ENCODE measurements at places on chromosomes 6 and 20.

- DNase-seq: no peak
Measured at GRCh38 chr6:7921046-7921445, 10.5 kb upstream of the TXNDC5 start.

GRCh38 chr6:124755321-124755720 lies 206.9 kb upstream of the RNF217 start:
- no peak for DNase-seq

DNA sequence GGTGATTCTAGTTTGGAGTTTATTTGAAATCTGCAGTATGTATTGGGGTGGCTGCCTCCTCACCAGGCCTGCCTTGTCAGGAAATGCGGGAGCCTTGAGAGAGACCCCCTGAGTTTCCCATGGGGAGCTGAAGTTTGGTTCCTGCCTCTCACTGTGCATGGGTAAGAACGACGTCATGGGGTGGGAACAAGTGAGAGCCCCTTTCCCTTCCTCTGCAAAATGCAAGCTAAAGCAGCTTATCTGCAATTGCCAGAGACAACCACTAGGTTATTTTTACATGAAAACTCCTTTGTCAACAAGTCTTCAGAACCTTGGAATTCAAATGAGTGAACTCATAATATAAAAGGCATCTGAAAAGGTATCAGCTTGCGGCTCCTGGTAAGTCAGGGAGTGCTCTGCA lies 58.4 kb downstream of the TMEM170B start:
- no peak for DNase-seq

DNA sequence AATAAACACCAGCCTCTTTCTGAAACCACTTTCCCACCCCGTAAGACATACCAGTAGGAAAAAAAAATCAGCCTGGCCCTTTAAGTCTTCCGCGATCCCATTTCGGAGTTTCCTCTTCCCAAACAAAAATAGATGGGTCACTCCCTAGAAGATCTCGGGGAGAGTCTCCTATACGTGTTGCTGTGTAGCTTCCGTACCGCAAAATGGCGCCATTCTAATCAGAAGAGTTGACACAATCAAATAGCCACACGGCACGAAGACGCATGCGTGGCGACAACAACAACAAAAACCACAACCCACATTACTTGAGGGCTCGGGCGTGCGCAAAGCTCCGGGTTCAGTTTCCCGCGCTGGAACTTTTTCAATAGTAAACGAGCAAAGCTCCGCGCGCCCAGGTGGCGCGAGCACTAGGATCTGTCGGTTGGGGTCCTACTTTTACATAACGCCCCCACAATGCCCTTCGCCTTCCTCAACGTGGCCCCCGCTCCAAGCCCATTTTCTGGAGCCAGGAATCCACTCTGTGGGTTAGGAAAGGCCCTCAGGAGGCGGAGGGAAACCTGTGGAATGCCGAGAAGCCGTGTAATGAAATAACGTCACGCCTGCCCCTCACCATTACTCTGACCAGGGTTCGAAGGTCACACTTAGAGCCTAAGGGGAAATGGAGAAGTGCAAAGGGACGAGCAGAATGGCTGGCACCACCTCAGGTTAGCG lies at the start of gene GPANK1:
Gene GPANK1, minus strand, starts transcription at position 208 of the 711 bp plus-strand sequence. CDS start 519 bp downstream, outside the sequence.
- DNase-seq: peak; percentile 92

GRCh38 chr6:26275663-26276062 lies 89.3 kb upstream of the BTN3A2 start:
- peak; percentile 25 for DNase-seq

DNA sequence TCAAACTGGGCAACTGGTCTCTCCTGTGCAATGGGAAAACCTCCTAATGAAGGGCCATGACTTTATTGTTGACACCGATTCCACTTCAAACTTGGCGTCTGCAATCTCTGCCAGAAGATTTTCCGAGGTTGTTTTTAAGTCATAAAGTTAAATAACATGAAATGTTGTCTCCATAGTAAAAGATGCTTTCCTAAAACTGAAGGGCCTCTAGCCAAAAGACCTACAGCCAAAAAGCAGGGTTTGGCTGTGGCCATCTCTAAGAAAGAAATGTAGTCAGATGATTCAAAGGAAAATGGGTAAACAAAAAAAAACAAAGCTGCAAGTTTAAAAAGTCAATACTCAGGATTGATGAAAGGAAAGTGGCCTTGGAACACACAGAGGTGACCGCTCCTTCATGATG lies 14.1 kb downstream of the CD93 start:
- no peak for DNase-seq

Data from RPMI7951 (cell line).